ENCODE measurements at places on chromosomes 12 and 14.
A peak's percentile ranks its signal among the peaks of the same experiment; 100 is the strongest.

- DNase-seq, result no peak
Measured at GRCh38 chr12:57159311-57159710, 11.9 kb upstream of the LRP1-AS start.

GRCh38 chr14:56322531-56322930 is 204.3 kb downstream of the PELI2 start:
- no peak for DNase-seq

DNA sequence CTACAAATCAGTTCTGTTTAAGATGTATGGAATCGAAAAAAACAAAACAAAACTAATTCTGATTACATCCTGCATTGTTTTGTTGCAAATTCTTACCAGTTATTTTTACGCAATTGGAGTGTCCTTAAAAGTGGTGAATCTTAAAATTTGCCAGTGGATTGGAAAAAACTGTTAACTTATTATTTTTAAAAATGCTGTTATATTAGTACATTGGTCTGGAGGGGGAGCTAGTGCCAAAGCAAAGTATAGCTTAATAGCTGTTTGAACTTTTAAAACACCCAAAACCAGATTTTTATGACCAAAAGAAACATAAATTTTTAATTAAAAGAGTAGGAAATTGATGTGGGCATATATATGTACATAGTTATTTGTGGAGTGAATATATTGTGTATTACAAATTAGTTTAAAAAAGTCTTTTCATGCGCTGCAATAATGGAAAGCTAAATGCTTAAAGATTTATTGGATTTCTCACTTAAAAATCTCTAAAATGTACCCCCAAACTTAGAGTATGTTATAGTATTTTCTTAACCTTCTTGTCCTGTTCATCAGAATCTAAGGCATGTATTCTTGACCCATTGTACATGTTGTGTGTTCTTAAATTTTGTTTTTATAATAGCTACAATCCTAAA is 2.5 kb downstream of the FUT8 start:
- peak; percentile 7 for DNase-seq

GRCh38 chr12:119669744-119670472 is 2.0 kb downstream of the PRKAB1 start:
- no peak for DNase-seq

- no peak for DNase-seq
Measured at GRCh38 chr12:115456946-115457689, 773.1 kb upstream of the TBX3 start.

GRCh38 chr14:23483236-23483854 is 13.8 kb downstream of the NGDN start:
- DNase-seq, result no peak

- DNase-seq, result no peak
Measured at GRCh38 chr12:996881-997280, 5.9 kb downstream of the ERC1 start.

GRCh38 chr14:27242874-27243273 is 645.0 kb upstream of the NOVA1 start:
- DNase-seq, result no peak

- no peak for DNase-seq
Measured at GRCh38 chr14:91338379-91338778, 79.2 kb downstream of the CCDC88C start.

- no peak for DNase-seq
Measured at GRCh38 chr14:104979758-104980610, 1.8 kb upstream of the AHNAK2 start.

DNA sequence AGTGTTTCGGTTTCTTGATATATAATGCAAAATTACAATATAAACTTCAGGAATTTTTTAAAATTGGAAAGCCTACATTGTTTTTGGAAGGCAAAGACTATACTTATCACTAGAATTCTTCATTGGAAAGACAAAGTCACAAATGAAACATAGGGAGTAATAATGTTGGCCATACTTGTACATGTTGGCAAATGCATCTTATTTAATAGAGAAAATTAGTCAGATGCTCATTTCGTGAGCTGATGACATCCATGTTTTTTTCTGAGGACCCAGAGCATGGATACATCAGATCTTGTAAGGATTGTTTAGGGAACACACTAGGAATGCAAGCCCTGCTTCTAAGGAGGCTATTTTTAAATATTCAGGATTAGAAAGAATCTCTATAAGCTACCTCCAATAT is 4.6 kb upstream of the SLC15A5 start:
- no peak for DNase-seq

DNA sequence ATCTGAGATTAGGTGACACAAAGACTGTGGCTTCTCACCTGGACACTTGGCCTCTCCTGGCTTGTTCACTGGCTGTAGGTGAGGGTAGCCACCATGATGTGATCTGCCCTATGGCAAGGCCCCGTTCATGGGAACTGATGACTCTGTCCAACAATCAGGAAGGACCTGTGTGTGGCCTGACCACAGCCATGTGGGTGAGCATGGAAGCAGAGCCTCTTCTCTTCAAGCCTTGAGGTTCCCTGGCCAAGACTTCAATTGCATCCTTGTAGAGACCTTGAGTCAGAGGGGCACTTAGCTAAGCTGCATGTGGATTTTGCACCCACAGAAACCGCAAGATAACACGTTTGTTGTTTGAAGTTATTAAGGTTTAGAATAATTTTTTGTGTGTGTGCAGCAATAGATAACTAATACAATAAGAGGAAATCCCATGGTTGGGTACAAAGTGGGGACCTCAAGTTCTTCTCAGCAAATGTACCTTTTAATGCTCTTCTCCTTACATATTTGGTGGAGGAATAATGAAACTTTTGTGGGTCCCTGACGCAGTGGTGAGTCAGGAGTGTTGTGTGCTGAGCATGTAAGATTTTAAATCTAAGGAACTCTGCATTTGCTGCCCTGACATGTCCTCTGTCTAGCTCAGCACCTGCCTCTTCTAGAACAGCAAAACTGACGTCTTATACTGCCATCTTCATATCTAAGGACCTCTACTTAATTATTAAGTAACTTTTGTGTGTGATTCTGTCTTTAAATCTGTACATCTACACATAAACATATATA is 27.5 kb upstream of the PLEKHG7 start:
- DNase-seq, result no peak

- DNase-seq, result no peak
Measured at GRCh38 chr14:97290065-97290464, 492.9 kb downstream of the VRK1 start.

- DNase-seq, result no peak
Measured at GRCh38 chr12:27615331-27615891, 80.8 kb upstream of the REP15 start.

DNA sequence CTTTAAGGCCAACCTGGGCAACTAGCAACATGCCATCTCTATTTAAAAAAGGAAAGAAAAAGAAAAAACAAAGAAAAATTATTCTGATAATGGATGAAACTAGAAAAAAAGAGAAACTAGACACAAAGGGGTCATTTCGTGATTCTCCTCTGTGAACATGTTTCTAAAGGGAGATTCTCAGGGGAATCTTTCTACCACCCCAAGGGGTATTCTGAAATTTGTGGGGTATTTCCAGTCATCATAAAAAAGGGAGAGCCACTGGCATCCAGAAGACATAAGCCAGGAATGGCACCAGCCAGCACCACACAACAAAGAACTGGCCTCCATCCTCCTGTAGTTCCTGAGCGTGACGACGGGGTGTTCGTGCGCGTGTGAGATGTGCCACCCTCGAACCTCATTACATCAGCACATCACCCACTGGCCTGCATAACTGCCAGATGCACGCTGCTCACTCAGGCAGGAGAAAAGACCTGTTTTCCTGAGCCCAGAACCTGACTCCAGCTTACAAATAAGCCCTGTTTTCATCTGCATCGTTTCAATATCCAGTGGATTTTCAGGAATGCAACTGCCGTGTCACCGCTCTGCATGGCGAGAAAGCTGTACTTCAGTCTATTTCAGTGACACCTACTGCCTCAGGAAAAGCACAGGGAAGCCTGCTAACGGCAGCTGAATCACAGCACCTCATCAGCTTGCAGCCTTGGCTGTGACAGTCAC is 23.9 kb downstream of the STX2 start:
- no peak for DNase-seq

GRCh38 chr12:44331269-44331668 is 495.4 kb downstream of the TMEM117 start:
- DNase-seq, result no peak

DNA sequence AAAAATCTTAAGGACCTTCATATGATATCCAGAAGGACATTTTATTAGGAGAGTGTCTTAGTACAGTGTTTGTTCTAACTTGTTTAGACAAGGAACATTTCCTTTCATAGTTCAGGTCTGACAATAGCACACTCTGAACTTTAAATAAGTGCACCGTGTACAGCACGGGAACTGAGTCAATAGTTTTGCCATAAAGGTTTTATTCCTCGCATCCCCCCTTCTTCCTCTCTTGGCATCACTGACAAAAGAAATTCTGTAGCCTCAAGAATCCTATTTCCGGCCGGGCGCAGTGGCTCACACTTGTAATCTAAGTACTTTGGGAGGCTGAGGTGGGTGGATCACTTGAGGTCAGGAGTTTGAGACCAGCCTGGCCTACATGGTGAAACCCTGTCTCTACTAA is 58.3 kb downstream of the TMCC3 start:
- DNase-seq, result no peak

DNA sequence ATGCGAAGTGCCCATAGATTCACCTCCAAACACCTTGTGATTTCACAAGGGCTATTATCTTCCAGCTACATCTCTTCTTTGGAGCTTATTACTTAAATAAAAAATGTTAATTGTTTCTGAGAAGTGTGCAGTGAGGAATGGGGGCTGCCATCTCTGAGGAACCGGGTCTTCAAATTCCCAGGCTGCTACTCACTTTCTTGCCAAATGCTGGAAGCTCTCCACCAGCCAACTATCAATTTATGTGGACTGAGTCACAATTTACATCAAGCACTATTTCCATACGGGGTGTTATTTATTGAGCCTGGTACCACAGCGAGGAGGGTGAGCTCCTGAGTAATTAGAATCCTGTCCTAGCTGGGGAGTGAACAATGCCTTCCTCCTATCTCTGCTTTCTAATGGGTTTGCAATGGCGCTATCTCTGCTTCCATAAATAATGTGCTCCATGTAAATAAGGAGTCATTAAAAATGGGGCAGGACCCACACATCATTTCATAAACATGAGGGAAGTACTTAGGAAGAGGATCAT is 898.3 kb downstream of the VRK1 start:
- no peak for DNase-seq

DNA sequence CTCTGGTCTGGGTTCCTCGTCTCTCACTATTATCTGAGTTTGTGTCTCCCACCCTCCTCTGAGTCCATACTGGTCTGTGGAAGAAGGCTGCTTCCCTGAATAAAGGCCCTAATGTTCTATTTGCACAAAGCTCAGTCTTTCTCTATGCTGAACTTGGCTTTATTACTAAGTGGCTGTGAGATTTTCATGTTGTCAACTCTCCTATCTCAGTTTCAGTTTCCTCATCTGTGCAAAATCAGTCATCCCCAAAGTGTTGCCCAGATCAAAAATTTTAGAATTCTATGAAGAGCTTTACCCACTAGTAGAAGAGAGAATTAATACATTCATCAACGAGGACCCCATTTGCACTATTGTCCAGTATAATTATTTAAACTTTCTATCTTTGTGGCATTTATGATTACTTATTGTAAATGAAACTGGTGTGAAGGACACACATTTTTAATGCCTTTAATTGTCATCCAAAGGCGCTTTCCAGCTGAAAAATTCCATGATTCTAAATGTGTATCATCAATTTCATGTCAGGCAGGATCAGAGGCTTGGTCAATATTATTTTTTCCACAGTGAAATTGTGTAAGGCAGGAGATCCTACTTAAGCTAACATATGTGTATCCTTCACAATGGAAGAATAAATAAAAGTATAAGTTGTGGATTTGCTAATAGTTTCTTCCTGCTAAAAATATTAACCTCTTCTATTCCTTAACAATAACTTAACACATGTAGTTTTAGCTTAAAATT is 79.1 kb upstream of the EEA1 start:
- DNase-seq, result no peak

DNA sequence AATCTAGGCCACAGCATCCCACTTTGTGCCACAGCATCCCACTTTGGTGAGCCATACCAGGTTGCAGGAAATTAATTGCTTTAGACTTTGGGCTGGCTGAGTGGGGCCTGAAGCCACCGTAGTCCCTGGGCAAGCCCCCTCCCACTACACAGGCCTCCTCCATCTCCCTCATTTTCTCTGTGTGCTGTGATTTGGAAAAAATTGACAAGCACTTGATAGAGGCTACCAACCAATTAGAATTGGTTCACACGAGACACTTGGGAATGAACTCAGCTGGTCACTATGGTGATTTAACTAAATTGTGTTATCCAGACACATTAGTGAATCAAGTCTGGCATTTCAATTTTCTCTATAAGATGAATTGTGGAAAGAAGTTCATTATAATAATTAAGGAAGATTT is 481.1 kb downstream of the DIO2 start:
- no peak for DNase-seq

DNA sequence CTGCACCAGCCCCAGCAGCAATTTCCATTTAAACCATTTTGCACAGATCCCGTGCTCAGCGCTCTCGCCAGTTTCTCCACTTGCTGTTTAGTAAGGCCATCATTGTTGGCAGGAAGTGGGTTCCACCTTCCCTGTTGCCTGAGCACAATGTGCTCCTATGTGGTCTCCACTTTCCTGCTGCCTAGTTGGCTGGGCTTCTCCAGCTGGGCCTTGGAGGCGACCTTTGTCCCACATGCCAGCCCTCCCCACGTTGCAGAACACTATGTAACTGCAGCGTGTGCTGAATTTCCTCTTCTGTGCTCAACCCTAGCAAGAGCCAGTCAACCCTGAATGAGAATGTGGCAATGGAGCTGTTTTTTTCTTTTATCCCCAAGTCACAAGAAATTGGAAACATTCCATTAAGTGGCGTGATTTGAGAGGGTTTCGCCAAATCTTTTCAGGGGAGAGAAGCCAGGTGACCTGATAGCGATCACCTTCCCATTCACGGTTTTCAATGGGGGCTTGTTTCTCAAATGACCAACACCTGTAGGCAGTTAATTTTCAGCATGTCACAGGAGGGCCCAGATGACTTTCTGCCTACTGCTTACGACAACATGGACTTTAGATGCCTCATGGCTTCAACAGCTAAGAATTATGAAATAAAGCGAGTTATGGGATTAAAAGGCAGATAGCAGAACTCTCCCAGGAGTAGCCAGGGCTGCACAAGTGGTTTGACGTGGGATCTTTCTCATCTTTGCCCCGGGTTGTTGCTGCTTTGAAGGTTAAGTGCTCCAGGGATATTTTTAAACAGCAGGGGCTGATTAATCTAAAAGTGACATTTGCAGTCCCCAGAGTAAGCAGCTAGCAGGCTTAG is at the start of gene ACACB:
TSS of gene ACACB (plus strand) at position 830 of the 853 bp plus-strand sequence. CDS start 22,819 bp downstream, outside the sequence.
- no peak for DNase-seq

DNA sequence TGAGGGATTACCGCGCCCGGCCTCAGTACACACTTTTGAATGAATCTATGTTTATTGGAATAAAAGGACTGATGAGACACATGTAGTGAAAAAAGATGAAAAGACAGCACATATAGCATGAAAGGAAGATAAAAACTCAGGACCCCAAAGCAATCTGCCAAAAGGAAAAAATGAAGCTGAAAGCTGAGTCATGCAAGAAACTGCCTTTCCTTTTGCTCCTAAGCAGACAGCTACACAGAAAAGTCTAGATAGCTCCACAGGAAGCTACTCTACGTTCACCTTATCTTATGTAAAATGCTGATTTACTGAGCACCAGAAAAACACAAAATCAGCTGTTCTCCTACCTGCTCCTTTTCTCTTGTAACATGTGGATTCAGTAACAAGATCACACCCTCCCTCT is 128.4 kb downstream of the NTF3 start:
- DNase-seq, result no peak
